ENCODE measurements at places on chromosomes 4 and X.

DNA sequence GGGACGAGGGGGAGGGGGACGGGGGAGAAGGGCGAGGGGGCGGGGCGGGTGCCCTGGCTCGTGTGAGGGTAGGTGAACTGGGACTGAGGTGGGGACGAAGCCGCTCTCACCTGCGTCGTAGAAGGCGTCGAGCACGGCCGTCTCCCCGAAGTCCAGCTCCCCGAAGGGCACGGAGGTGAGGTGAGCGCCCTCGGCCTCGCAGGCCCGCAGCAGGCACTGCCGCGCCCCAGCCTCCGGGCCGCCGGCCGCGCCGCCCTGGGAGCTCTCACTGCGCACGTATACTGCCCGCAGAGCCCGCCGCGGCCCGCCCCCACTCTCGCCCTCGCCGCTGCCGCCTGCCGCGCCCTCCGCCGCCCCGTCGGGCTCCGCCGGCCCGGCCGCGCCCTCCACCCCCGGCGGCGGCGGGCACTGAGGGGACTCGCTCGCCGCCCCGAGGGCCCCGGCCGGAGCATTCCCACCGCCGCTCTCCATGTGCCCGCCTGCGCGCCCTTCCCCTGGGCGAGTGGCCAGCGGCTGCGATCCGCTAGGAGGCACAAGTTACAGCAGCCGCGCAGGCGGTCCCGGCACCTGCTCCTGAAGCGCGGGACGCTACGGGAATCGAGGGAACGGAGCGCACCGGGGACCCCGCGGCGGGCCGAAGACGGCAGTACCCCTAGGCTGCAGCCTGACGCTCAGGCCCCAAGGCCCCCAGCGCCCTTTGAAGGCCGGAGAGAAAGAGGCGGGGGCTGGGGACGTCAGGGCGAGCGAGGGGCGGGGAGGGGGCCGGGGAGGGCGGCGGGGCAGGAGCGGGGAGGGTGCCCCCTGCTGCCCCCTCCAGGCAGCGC, at the start of gene MAP3K15:
TSS of gene MAP3K15 (minus strand) at position 718 of the 824 bp plus-strand sequence. CDS start at position 471, 247 bp downstream.
- H3K27ac ChIP-seq = no peak within 1 kb of the TSS
- no peaks in the 10 kb centered on the region for H3K36me3 ChIP-seq

GRCh38 chrX:41405551-41405950, 41.6 kb upstream of the NYX start:
- no peak overlapping the region for H3K27ac ChIP-seq
- DNase-seq = no peak
- H3K4me1 ChIP-seq = no peaks in the 10 kb centered on the region

GRCh38 chrX:44080083-44080482, 106.9 kb upstream of the NDP start:
- no peak overlapping the region for H3K4me3 ChIP-seq
- no peaks in the 10 kb centered on the region for H3K36me3 ChIP-seq
- no peak for DNase-seq
- no peaks in the 10 kb centered on the region for H3K27me3 ChIP-seq

DNA sequence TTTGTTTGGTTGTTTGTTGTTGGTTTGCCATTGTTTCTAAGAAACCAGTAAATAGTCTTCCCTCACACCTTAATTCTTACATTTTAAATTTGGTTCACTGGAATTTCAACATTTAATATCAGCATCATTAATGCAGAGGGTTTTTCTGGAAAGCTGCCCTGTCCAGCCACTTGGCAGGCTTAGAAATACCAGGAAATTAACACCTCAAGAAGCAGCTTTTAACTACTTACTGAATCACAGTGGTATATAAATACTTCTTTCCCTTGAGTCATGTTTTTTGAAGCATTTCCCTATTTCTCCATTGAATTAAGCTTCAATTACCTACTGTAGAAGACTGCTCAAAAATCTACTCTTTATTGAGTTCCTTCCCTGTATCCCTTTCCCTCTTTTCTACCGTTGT, 1221.1 kb upstream of the ADGRL3 start:
- H3K27ac ChIP-seq = no peak overlapping the region
- no peaks in the 10 kb centered on the region for H3K27me3 ChIP-seq
- H3K4me1 ChIP-seq = no peaks in the 10 kb centered on the region
- H3K36me3 ChIP-seq = no peaks in the 10 kb centered on the region

GRCh38 chr4:18572481-18572880, 550.9 kb upstream of the LCORL start:
- no peaks in the 10 kb centered on the region for H3K27me3 ChIP-seq
- no peak for DNase-seq

DNA sequence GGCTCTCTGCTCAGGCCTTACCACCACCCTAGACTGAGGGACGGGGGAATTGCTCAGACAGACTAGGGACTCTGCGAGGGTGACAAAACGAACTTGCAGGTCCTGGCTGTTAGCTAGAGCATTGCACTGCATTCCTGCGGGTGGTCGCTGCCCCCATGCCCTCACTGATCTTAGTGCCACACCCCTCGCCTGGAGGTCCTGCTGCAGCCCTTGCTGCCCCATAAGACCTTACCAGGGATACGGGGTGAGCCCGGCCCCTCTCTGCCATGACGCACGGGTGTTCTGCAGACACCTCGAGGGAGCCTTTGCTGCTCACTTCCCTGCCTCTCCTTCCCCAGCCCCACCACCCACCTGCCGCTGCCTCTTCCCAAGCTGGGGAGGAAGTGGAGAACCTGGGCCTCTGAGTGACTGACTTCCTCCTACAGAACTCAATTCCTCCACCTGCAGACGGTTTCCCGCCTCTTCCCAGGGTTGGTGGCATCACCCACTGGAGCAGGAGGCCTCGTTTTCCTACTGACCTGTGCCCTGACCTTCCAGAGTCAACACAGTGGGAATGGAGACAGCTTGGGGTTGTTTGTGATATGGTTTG, 19.8 kb upstream of the TBC1D14 start:
- peaks cover 9% of the 10 kb centered on the region for H3K4me1 ChIP-seq
- H3K36me3 ChIP-seq = no peaks in the 10 kb centered on the region
- no peaks in the 10 kb centered on the region for H3K27me3 ChIP-seq
- no peak overlapping the region for H3K27ac ChIP-seq
- no peak for DNase-seq
- no peak overlapping the region for H3K4me3 ChIP-seq

- H3K36me3 ChIP-seq = no peaks in the 10 kb centered on the region
- no peak for DNase-seq
- no peaks in the 10 kb centered on the region for H3K27me3 ChIP-seq
- H3K27ac ChIP-seq = no peak overlapping the region
- H3K4me3 ChIP-seq = no peak overlapping the region
- H3K4me1 ChIP-seq = peaks cover 3% of the 10 kb centered on the region
These were observed 121.0 kb downstream of the PCDH19 start for GRCh38 chrX:100289066-100289558.

- no peaks in the 10 kb centered on the region for H3K36me3 ChIP-seq
- no peak for DNase-seq
- peaks cover 4% of the 10 kb centered on the region for H3K4me1 ChIP-seq
- no peak overlapping the region for H3K4me3 ChIP-seq
These were observed 15.6 kb downstream of the MAML3 start for GRCh38 chr4:140138428-140138827.

- no peak overlapping the region for H3K4me3 ChIP-seq
- H3K4me1 ChIP-seq = no peaks in the 10 kb centered on the region
- no peaks in the 10 kb centered on the region for H3K27me3 ChIP-seq
- no peak for DNase-seq
These were observed 16.1 kb downstream of the GABRA4 start for GRCh38 chr4:46977245-46977644.

DNA sequence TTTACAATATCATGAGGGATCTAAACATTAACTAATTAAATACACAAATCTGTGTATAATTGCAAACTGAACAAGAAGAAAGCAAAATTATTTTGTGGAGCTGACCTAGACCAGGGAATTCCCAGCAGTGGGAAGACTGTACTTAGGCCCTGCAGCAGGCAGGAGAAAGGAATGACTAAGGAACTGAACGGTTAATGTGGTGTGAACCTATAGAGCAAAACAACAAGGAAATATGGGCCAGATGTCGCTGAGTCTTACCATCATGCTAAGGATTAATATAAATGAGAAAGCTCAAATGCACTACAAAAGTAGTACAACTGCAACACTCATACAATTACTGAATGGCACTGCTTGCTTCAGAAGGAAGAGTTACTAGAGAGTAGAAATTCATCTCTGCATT, 120.3 kb upstream of the ATXN3L start:
- no peak for DNase-seq
- H3K27ac ChIP-seq = no peak overlapping the region
- H3K27me3 ChIP-seq = no peaks in the 10 kb centered on the region

DNA sequence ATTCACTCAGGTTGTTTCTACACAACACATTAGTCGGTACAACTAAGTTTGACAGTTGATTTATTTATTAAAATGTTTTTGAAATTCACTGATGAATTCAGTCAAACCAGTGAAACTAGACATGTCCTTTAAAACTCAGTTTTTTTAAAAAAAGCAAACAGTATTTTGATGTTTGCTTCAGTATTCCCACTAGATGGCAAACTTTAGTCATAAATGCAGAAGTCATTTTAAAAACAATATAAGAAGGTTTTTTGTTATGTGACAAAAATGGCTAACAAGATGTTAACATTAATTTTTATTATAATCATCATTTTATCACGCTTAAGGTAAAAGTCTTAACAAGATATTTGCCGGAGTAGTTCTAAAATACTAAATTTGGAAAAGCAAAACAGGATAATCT, 1337.8 kb upstream of the DIAPH2 start:
- no peak for DNase-seq
- H3K27ac ChIP-seq = no peak overlapping the region
- H3K4me1 ChIP-seq = no peaks in the 10 kb centered on the region
- H3K4me3 ChIP-seq = no peak overlapping the region

GRCh38 chrX:104315555-104315954, 60.8 kb upstream of the ESX1 start:
- H3K4me3 ChIP-seq = no peak overlapping the region
- no peaks in the 10 kb centered on the region for H3K36me3 ChIP-seq
- no peak overlapping the region for H3K27ac ChIP-seq
- no peaks in the 10 kb centered on the region for H3K4me1 ChIP-seq
- no peaks in the 10 kb centered on the region for H3K27me3 ChIP-seq

DNA sequence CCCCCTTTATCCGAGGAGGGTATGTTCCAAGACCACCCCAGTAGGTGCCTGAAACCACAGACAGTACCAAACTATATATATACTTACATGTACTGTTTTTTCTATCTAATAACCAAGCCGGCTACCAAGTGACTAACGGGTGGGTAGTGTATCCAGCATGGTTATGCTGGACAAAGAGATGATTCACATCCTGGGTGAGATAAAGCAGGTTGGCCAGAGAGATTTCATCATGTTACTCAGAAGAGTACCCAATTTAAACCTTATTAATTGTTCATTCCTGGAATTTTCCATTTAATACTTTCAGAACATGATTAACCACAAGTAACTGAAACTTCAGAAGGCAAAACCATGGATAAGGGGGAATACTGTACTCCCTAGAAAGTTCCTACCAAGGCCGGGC, 46.5 kb downstream of the RFC1 start:
- H3K27me3 ChIP-seq = no peaks in the 10 kb centered on the region
- no peaks in the 10 kb centered on the region for H3K4me1 ChIP-seq
- no peak overlapping the region for H3K4me3 ChIP-seq
- peaks cover 95% of the 10 kb centered on the region for H3K36me3 ChIP-seq
- DNase-seq = no peak

DNA sequence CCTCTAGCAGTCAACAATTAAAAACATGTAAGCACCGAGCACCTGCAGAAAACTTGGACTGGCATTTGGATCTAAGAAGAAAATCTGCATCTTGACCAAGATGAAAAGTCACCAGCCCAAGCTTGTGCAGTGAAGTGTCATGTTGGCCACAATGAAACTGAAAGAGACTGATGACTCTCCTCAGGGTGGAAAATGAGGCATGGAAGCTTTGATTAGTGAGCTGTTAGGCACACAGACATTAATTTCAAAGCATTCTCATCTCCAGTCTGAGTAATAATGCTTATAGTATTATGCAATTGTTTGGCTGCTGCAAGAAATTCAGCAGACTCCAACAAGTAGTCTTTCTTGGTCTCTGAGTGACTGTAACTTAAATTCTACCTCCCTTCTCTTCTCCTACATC, 150.1 kb downstream of the AR start:
- H3K36me3 ChIP-seq = no peaks in the 10 kb centered on the region
- H3K27me3 ChIP-seq = no peaks in the 10 kb centered on the region
- H3K4me1 ChIP-seq = no peaks in the 10 kb centered on the region
- no peak overlapping the region for H3K4me3 ChIP-seq

DNA sequence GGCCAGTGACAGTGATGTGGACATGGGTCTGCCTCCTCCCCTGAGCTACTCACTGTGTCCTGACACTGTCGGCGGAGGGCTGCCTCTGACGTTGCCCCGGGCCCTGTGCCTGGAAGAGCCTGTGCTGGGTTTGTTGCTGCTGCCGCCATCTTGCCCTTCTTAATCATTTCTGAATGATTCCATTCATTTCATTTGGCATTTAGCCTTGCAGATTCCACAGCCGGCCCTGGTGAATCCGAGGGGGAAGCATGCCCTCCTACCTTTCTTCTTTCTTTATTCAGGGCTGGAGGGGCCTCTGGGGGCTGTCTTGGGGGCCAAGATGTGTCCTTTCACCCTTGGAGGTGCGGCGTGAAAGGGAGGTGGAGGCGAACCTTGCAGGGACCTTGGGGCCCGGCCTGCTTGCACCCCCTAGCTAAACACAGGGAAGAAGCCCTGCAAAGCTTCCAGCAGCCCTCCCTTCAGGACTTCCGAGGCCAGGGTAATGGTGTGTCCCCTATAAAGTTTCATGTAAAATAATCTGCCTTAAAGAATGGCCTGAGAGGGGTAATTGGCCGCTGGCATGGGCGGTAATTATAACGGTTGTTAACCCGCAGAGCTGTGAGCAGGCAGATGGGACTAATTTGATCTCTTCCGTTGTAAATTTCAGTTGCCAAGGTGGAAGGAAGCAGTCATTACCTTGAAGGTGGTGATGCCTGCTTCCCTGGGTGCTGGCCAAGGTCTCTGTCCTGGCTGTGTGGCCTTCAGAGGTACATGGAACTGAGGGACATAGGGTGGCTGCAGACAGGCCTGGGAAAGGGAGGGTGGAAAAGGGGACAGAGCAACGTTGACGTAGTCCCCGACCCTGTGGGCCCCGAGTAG, 92.3 kb downstream of the PSAPL1 start:
- H3K4me3 ChIP-seq = no peak overlapping the region
- no peaks in the 10 kb centered on the region for H3K27me3 ChIP-seq
- no peaks in the 10 kb centered on the region for H3K36me3 ChIP-seq
- no peaks in the 10 kb centered on the region for H3K4me1 ChIP-seq
- no peak overlapping the region for H3K27ac ChIP-seq

GRCh38 chr4:148434075-148434773, 8.0 kb downstream of the NR3C2 start:
- no peak overlapping the region for H3K4me3 ChIP-seq
- no peaks in the 10 kb centered on the region for H3K4me1 ChIP-seq

All from neuronal stem cell (in vitro differentiated cells).